ENCODE measurements at places on chromosomes 2 and 18.

GRCh38 chr18:25229081-25229480, 122.9 kb downstream of the ZNF521 start:
- DNase-seq, result no peak

GRCh38 chr18:57748770-57749603, 54.1 kb downstream of the ATP8B1 start:
- no peak for DNase-seq

DNA sequence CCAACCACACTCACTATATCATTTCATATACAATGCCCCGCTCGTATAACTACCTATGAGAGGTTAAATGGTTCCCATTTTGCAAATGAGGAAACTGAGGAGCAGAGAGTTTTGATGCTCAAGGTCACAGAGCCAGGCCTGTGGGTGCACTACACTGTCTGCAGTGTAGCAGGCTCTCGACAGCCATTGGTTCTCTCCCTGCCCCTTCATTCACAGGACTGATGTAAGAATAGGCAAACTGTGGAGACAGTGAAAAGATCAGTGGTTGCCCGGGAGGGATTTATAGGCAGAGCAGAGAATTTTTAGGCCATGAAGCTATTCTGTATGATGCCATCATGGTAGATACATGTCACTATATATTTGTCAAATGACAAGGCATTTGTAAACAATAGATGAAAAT, 39.0 kb upstream of the LBH start:
- DNase-seq, result no peak

GRCh38 chr2:178191004-178191508, 3.3 kb upstream of the OSBPL6 start:
- DNase-seq, result peak; percentile 53
